ENCODE measurements at places on chromosomes 13 and 19.
A peak's percentile ranks its signal among the peaks of the same experiment; 100 is the strongest.

DNA sequence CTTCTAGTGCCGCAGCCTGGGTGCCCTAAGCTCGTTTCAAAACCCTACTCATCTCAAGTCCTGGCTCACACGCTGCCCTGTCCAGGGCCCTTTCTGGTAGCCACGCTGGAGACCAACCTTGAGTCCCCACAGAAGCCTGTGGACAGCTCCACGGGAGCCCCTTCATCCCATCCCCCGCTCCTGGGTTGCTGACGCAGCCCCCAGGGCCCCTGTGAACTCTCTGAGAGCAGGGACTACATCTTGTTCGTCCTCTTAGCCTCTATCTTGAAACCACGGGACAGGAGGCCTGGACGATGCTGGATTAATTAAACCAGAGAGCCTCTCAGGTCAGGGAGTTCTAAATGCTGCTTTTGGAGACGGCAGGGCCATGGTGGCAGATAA, 7.4 kb downstream of the MLLT1 start:
- DNase-seq = no peak

- DNase-seq = no peak
Observed at GRCh38 chr19:40035996-40036395, 20.0 kb downstream of the ZNF780B start.

DNA sequence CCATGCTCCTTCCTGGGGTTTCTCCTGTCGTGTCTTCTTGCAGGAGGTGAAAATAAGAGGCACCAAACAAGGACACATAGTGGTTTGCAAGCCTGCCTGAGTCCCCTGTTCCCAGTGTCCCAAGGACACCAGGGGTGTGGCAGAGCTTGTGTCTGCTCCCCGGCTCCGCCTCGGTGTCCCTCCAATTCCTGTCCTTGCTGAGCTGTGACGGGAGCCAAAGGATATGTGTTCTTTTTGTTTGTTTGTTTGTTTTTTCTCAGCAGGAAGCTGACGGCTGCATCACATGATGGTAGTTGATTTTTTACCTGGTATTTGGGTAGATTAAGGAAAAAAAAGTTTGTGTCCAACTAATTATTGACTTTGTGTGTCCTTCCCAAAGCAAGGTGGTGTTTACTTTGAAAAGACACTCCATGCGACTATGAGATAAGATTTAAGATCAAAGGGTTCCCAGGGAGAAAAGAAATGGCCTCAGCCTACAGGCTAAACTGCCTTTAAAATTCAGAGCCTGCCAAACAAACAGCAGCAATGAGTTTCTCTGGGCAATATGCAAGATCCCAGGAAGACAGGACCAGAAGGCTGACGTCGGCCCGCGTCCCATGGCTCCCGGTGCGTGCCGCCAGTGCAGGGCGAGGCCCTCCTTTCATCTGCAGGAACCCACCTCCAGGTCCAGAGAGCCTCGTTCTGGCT, 50.8 kb upstream of the XPO4 start:
- DNase-seq = no peak

DNA sequence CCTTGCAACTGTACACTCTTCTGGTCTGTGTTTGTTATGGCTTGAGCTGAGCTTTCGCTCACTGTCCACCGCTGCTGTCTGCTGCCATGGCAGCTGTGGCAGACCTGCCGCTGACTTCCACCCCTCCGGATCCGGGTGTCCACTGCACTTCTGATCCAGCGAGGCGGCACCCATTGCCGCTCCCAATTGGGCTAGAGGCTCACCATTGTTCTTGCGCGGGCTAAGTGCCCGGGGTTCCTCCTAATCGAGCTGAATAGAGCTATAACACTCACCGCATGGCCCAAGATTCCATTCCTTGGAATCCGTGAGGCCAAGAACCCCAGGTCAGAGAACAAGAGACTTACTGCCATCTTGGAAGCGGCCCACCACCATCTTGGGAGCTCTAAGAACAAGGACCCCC, 2.2 kb upstream of the PSMC4 start:
- no peak for DNase-seq

GRCh38 chr13:102472650-102473049, 70.8 kb upstream of the FGF14 start:
- no peak for DNase-seq

DNA sequence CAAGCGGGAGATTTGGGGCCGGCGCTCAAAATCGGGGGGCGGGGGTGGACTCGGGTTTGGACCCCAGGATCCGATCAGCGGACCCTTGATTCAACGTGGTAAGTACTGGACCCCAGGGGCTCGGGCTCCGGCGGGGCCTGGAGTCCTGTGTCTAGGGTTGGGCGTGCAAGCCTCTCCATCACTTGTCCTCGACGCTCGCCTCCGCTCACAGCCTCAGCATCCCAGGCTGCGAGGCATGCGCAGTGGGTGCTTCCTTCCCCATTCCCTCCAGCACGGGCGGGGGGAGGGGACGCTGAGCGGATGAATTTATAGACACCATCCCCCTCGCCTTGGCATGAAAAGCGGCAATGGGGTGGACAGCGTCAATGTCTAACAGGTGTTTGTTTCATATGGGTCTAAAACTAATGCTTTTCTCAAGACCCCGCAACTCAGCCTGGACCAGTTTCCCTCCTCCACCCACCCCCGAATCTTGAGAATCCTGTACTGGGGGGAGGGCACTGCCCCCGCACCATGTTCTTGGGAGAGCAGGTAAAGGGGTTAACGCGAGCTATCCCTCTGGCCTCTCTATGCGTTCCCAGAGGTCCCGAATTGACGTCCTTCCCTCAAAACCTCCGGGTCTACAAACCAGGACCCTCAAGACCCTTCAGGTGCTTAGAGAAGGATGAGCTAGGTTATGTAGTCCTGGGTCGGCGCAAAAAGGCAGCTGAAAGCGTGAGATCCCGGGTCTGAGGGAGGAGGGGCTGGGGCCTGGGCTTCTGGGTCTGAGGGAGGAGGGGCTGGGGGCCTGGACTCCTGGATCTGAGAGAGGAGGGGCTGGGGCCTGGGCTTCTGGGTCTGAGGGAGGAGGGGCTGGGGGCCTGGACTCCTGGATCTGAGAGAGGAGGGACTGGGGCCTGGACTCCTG, 579 bp downstream of the CPT1C start:
- no peak for DNase-seq

DNA sequence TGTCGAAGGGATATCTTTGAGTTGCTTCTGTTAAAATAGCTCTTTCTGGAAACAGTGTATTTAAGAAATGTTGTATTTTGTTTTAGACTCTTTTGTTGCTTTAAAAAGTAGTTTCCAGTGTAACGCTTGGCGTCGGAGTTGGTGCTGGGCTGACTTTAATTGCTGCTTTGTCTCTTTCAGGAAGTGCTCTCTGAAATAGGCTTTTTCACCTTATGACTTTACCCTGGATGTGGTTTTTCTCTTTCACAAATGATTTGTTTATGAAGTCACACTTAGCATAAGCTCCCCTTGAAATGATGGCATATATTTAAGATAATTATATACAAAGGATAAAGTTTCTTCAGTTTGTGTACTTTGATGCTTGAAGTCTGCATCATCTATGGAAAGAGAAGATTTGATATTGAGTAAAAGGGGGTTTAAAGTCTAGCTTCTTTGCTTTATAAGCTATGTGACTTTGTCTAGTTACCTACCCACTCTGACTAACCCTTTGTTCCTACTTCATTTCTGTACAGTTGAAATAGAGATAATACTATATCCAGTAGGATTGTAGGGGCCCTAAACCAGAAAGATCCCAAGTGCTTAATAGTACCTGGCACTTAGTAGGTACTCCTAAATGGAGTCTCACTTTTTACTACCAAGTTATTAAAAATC, at the start of gene GPR18:
GPR18 (minus strand) TSS at position 170 of the 651 bp plus-strand sequence. CDS start 2,507 bp downstream, outside the sequence.
- DNase-seq = peak; percentile 29

All from activated gamma-delta T cell treated with Interleukin-2 at 50 U/mL for 16 hours (primary cell).